Karpas-422 (cell line): ENCODE measurements at places on chromosomes 16 and 17. TPM values are rescaled to one million over a fixed set of nuclear protein-coding genes. Genes with fewer than 3 reads are reported as not detected.

GRCh38 chr16:19694989-19695388 is 23.0 kb downstream of the KNOP1 start:
- H3K27me3 ChIP-seq, result no peaks in the 10 kb centered on the region
- DNase-seq, result no peak
- no peak overlapping the region for H3K27ac ChIP-seq
- no peaks in the 10 kb centered on the region for H3K36me3 ChIP-seq
- no peak overlapping the region for H3K4me3 ChIP-seq
- no peaks in the 10 kb centered on the region for H3K4me1 ChIP-seq

DNA sequence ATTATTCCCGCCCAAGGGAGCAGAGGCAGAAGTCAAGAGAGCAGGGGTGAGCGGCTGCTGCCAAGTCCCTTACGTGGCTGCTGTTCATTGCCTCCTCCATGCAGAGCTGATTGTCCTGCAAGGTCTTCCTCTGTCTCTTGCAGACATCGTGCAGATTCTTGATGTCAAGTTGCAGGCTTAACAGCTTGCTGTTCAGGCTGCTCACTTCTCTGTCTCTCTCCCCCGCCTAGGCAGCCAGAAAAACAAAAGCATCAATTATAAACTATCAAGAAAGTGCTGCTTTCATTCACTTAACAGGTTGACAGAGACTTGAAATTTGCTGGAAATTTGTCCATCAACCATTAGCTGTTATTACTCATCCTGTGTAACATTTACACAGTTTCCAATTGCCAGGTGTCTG is 7.3 kb downstream of the PMFBP1 start:
- no peak overlapping the region for H3K27ac ChIP-seq
- no peak overlapping the region for H3K4me3 ChIP-seq
- DNase-seq, result no peak
- H3K4me1 ChIP-seq, result no peaks in the 10 kb centered on the region

The CDK5R1 gene
- 0.26 and 0.51 TPM in 2 replicates for total RNA-seq

GRCh38 chr17:42233156-42233555 is 38.9 kb upstream of the GHDC start:
- no peak overlapping the region for H3K27ac ChIP-seq
- no peak overlapping the region for H3K4me3 ChIP-seq
- peaks cover 22% of the 10 kb centered on the region for H3K4me1 ChIP-seq
- peaks cover 14% of the 10 kb centered on the region; the same call in 1 of the 2 replicates for H3K36me3 ChIP-seq
- no peak for DNase-seq

GRCh38 chr17:64214950-64215349 is 48.1 kb downstream of the TEX2 start:
- H3K27ac ChIP-seq, result no peak overlapping the region
- no peaks in the 10 kb centered on the region for H3K4me1 ChIP-seq
- no peak for DNase-seq
- no peak overlapping the region for H3K4me3 ChIP-seq

The KRTAP1-5 gene
- total RNA-seq, result not detected in 2 replicates

The CCL4L2 gene
- 14.9 and 26.9 TPM in 2 replicates for total RNA-seq

DNA sequence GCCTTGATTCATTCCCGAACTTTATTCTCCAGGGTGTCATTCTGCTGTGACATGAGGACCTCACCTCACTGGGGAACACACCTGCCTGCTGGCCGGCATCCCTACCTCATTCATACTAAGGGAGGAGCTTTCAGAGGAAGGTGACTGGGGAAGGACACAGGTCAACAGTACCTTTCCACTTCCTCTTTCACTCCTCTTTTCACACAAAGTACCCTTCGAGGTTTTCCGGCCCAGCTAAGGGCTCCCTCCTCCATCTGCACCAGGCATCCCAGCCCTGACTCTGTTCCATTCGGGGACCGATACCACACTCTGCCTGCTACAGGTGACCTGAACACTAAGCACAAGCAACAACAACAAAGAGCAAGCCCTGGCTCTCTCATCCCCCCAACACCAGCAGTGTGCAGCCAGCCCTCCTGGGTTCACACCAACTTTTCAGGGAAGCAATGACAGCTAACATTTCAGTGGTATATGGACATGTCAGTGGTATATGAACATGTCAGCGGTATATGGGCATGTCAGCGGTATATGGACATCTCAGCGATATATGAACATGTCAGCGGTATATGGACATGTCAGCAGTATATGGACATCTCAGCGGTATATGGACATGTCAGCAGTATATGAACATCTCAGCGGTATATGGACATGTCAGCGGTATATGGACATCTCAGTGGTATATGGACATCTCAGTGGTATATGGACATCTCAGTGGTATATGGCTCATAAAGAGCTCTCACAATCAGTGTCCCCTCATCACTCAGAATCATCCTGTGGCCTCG is 16.0 kb downstream of the TRIM25 start:
- peak; percentile 71 for DNase-seq
- peaks cover 38% of the 10 kb centered on the region for H3K36me3 ChIP-seq
- H3K4me1 ChIP-seq, result peaks cover 57% of the 10 kb centered on the region
- peak overlapping the region; percentile 42; the same call in 1 of the 2 replicates for H3K4me3 ChIP-seq
- H3K27ac ChIP-seq, result peak overlapping the region; percentile 80
- H3K27me3 ChIP-seq, result no peaks in the 10 kb centered on the region

The VAT1L gene
- total RNA-seq, result 5.1 and 5.8 TPM in 2 replicates

The PSMD11 gene
- total RNA-seq, result 69.5 and 79.6 TPM in 2 replicates

DNA sequence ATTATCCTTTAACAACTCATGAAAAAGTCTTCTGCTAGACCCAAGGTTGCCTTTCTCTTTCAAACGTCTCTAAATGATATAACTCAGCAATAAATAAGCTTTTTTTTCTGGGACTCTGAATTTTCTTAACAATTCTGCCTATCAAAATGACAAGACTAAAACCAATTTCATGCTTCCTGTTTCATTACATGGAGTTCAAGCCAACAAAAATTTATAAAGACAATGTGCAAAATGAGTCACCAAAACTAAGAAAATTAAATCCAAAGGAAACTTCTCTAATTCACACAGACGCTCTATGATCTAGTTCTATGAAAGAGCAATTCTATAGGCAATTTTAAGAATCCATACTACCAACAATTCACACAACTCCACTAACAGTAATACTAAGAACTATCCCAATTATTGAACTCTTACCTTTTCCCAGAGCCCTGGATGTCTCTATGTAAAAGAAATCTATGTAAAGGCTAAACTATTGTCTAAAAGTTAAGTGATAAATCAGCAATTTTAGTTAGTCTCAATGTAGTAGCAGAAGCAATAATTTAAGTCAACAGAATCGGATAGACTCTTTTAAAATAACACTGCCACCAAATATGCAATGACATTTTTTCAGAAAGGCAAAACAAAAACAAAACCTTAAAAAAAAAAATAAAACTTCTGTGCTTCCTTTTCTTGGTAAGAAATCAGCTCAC is 44.2 kb downstream of the ZZEF1 start:
- no peaks in the 10 kb centered on the region for H3K4me1 ChIP-seq
- H3K27ac ChIP-seq, result no peak overlapping the region
- H3K4me3 ChIP-seq, result no peak overlapping the region
- peaks cover 25% of the 10 kb centered on the region for H3K36me3 ChIP-seq
- no peaks in the 10 kb centered on the region for H3K27me3 ChIP-seq

DNA sequence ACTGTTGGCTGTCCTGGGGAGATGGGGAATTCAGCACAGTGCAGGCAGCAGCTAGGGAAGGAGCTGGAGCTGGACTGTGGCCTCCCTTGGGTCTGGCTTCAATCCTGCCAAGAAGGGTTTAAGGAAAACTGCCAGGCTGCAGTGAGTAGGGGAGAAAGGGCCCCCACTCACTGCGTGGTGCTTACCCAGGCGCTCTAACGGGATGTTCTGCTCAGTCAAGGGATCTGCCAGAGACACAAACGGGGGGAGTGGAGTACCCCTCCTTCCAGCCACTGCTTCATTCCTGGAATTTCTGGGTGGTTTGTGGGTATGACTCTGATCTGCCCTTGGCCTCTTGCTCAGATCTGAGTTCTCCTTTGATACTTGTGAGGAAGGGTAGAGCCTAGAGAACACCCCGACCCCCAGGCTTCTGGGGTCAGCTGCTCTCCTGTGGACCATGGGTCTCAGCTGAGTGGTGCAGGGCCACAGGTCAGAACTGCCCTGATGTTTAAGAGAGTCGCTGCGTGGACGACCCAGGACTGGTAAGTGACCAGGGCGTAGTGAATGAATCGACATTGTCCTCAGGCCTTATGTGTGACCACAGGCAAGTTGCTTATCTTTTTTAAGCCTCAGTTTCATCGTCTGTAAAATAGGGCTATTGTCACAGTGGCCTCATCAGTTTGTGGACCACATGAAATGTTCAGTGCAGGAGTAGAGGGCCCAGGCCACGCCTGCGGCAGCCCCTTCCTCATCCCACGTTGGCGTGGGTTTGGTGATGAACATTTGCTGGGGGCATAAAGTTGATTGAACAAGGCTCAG is 9.6 kb downstream of the CRISPLD2 start:
- H3K4me3 ChIP-seq, result no peak overlapping the region
- no peaks in the 10 kb centered on the region for H3K36me3 ChIP-seq
- DNase-seq, result no peak
- H3K27ac ChIP-seq, result no peak overlapping the region
- no peaks in the 10 kb centered on the region for H3K27me3 ChIP-seq

The NLRC3 gene
- total RNA-seq, result 22.4 and 31.5 TPM in 2 replicates

DNA sequence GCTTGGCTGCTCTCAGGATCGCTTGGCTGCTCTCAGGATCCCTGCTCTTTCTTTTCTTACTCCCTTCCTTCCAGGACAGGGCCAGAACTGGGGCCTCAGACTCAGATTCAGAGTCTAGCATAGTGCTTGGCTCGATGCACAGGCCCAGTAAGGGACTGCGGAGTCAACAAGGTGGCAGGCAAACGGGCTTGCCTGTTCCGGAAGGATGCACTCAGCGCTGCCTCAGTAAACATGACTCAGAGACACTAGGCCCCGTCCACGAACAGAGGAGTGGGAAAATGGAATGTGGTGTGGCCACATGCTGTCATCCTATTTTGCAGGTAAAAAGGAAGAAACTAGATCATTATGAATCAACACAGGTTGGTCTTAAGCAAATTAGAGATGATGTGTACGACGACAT is 9.8 kb downstream of the SPHK1 start:
- H3K36me3 ChIP-seq, result peaks cover 11% of the 10 kb centered on the region; the same call in 1 of the 2 replicates
- H3K4me3 ChIP-seq, result no peak overlapping the region
- DNase-seq, result no peak
- no peaks in the 10 kb centered on the region for H3K27me3 ChIP-seq
- H3K27ac ChIP-seq, result no peak overlapping the region

The TOM1L1 gene
- total RNA-seq, result not detected in 2 replicates

The USP43 gene
- total RNA-seq, result 0.25 and 0.37 TPM in 2 replicates

The CRHR1 gene
- not detected in 2 replicates for total RNA-seq

GRCh38 chr16:9772526-9773225 is 409.6 kb downstream of the GRIN2A start:
- no peak overlapping the region for H3K27ac ChIP-seq
- H3K36me3 ChIP-seq, result no peaks in the 10 kb centered on the region
- H3K27me3 ChIP-seq, result no peaks in the 10 kb centered on the region
- no peak overlapping the region for H3K4me3 ChIP-seq

DNA sequence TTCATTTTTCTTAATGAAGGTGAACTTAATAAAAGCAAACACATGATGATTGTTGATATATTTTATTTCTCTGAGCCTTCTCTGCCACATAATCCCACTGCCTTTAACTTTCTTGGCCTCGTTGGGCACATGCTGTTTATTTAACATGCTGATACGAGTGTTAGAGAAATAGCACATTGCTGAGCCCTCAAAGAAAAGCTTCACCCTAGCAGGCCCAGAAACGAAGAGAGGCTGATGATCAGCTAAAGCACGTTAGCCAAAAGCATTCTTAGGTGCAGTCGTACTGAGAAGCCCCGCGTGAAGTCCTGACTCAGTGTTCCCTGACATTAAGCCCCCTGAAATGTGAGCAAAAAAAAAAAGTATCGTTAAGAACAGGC is 122.8 kb downstream of the CCDC182 start:
- peaks cover 11% of the 10 kb centered on the region for H3K36me3 ChIP-seq
- H3K4me3 ChIP-seq, result peak overlapping the region; percentile 45
- peak overlapping the region; percentile 97 for H3K27ac ChIP-seq
- peak; percentile 74 for DNase-seq
- peaks cover 87% of the 10 kb centered on the region for H3K4me1 ChIP-seq

The ZP2 gene
- not detected in 2 replicates for total RNA-seq

The OR1E1 gene
- total RNA-seq, result not detected in 2 replicates

The IGFALS gene
- total RNA-seq, result not detected in 2 replicates

The WFIKKN2 gene
- total RNA-seq, result not detected in 2 replicates

DNA sequence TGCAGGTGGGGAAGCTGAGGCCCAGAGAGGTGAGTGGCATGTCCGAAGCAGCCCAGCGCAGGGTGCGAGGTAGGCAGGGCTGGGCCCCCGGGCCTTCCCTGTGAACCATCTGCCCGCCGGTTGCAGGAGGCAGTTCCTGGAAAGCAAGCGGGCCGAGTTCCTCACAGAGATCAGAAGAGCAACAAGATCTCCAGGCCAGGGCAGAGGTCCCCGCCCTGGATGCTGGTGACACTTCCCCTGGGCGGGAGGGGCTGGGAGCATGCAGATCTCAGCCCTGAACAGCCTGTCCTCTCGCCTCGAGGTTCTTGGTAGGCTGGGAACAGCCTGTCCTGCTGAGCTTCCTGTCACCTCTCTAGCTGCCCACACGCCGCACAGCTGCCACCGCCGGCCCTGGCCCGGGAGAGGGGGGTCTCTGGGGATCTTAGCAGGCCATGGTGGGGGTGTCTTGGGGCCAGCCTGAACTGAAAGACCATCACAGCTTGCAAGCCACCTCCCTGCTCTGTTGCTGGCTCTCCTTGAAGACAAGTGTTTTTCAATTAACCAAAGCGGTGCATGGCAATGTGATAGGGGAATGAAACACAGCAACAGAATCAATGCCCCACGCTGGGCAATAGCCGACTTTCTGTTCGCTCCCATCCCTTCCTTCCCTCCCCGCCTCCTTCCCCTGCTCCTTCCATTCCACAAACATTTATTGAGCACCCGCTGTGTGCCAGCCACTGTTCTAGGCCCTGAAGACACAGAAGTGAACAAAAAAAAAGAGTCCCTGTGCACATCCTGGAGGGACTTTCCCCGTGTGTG is 31.7 kb downstream of the SOCS1 start:
- H3K36me3 ChIP-seq, result no peaks in the 10 kb centered on the region
- H3K4me1 ChIP-seq, result peaks cover 23% of the 10 kb centered on the region
- H3K27me3 ChIP-seq, result no peaks in the 10 kb centered on the region

The RNF157 gene
- total RNA-seq, result not detected in 2 replicates

The HS3ST6 gene
- not detected in 2 replicates for total RNA-seq

- no peaks in the 10 kb centered on the region for H3K36me3 ChIP-seq
- H3K4me1 ChIP-seq, result peaks cover 5% of the 10 kb centered on the region; the same call in 1 of the 2 replicates
- no peak for DNase-seq
- no peak overlapping the region for H3K4me3 ChIP-seq
- H3K27ac ChIP-seq, result no peak overlapping the region
These were observed 469.9 kb upstream of the CDH5 start for GRCh38 chr16:65896448-65897153.

The RBL2 gene
- 55.6 and 97.9 TPM in 2 replicates for total RNA-seq

DNA sequence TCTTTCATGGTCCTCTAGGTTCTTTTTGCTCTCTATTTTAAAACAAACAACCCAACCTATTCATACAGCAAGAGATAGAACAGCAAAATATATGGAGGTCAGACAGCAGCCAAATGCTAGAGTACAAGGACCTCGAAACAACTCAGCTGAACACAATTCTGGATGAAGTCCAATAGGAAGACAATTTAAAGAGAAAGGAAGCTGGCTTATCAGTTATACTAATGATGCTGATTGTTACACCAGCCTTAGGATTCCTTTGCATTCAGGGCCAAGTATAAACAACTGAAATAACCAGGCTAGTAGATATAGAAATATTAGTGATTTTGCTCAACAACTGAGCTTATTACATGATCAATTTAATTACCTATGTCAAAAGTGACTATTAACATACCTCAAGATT is 2.5 kb downstream of the SSH2 start:
- H3K27me3 ChIP-seq, result no peaks in the 10 kb centered on the region
- peaks cover 9% of the 10 kb centered on the region; the same call in 1 of the 2 replicates for H3K36me3 ChIP-seq
- peaks cover 56% of the 10 kb centered on the region for H3K4me1 ChIP-seq
- peak overlapping the region; percentile 91; the same call in 1 of the 2 replicates for H3K27ac ChIP-seq
- no peak for DNase-seq

The MYH2 gene
- not detected in 2 replicates for total RNA-seq
